ENCODE measurements at places on chromosomes 13 and 19. TPM values are rescaled to one million over a fixed set of nuclear protein-coding genes. Genes with fewer than 3 reads are reported as not detected.

GRCh38 chr19:29887442-29887855 lies 54.6 kb upstream of the URI1 start:
- DNase-seq = peak; percentile 8

- no peak for DNase-seq
These were observed 94.7 kb upstream of the PRR20A start for GRCh38 chr13:57045826-57046546.

- DNase-seq = no peak
These were observed 4.8 kb downstream of the LILRB5 start for GRCh38 chr19:54252243-54252642.

- DNase-seq = peak; percentile 48
These were observed 162.4 kb downstream of the DCT start for GRCh38 chr13:94317063-94317491.

DNA sequence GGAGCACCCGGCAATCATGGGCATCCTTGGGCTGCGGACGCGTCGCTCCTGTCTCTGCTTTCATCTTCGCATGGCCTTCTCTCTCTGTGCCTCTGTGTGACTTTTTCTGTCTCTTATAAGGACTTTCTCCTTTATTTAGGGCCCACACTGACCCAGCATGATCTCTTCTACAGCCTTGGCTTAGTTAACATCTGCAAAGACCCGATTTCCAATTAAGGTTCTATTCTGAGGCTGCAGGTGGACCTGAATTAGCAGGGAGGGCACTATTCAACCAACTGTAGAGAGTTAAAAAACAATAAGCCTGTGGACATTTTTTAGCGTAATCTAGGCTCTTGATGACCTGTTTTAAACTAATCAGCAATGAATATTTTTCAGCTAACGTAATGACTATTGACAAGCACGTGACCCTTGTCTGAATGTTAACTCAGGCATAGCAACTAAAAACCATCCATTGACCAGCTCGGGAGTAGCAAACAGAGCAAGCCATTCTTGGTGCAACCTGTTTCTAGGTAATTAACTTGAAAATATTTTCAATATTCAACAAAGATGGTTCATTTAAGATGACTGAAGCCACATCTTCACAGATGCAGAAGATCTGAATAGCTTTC lies 15.2 kb downstream of the F10 start:
- DNase-seq = no peak

- no peak for DNase-seq
These were observed 14.6 kb downstream of the MPND start for GRCh38 chr19:4357921-4358326.

DNA sequence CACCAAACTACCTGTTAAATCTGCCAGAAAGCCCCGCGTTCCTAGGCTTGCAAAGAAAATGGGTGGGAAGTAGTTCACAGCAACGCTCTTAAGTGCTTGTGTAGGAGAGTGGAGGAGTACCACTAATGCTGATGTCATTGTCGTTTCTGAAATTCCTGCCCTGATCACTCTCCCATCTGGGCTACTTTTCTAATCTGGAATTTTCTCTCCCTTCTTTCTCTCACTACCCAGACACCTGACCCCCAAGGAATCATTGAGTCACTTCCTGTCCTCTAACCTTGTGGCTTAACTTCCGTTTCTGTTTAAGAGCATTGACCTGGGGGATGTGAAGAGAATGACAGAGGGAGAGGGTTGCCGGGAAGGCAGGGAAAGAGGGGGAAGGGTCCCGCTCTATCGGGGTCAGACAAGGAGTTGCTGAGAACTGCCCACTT lies 98.7 kb downstream of the STARD13 start:
- no peak for DNase-seq

DNA sequence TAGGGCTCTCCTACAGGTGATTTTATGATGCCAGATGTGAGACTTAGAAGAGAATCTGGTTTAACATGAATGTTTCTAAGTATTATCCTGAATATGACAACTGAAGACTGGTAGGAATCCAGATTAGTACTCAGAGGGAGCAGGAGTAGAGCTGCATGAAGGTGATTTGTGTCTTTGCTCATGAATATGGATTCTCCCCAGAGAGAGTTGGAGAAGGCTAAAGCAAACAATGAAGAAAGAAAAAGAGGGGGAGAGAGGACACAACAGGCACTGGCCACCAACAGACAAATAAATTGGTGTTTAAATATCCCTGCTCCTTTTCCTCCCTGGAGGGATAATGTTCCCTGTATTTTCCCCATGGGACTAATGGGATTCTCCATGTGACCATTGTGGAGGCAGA lies 427.0 kb upstream of the KLF12 start:
- DNase-seq = no peak

DNA sequence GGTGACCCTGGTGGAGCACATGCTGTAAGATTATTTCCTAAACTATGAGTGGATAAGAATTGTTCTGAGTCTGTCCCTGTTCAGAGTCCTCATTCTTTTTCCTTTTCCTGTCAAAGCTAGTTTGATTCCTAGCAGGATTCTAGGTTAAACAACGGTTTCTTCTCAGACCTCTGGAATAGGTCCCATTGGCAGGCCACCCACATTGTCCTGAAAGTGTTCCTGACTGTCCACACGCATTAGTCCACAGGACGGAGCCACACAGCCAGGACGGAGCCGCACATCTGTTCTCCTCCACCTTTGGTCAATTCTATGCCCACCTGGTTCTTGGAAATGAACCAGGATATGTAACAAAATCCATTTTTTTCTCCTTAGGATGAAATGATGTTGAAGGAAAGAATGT lies 46.1 kb downstream of the ANKRD10 start:
- no peak for DNase-seq

DNA sequence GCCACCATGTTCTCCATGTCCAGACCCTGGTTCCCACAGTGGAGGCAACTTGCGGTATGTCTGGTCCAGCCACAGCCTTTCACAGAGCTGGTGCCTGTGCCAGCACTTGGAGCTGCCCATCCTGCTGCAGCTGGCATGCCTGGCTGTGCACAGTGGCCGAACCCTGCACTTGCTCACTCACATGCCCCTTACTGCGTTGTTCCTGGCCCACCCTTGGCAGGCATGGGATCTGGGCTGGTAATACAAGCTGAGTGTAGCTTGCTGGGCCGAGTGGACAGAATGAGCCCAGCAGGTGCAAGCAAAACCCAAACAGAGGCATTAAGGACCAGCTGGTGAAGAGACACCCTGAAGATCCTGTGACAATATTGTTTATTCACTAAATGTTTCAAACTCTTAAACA lies 583.9 kb upstream of the SLITRK6 start:
- no peak for DNase-seq

DNA sequence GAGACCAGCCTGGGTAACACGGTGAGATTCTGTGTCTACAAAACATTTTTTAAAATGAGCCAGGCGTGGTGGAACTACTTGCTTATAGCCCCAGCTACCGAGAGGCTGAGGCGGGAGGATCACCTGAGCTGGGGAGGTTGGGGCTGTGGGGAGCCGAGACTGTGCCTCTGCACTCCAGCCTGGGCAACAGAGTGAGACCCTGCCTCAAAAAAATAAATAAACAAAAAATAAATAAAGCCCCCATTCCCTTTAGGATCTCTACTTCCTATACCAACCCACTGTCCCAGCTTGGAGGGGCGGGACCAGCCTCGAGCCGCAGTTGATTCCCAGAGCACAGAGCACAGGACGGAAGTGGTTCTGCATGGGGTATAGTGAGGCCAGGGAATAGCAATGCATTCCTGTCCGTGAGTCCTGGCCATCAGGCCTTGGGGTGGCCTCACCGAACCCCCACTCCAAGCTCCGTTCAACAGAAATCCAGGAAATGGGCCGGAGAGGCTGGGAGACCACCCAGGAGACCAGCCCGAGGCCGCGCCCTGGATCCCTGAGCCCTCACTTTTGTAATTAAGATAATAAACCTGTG lies 4.9 kb upstream of the PTBP1 start:
- DNase-seq = no peak

- no peak for DNase-seq
These were observed 412 bp downstream of the IRS2 start for GRCh38 chr13:109785892-109786450.

GRCh38 chr19:32458500-32459123 lies 53.0 kb downstream of the DPY19L3 start:
- no peak for DNase-seq

- no peak for DNase-seq
These were observed 9.4 kb downstream of the ZNF784 start for GRCh38 chr19:55614711-55615542.

GRCh38 chr19:40381321-40381720 lies 8.7 kb downstream of the HIPK4 start:
- DNase-seq = no peak

DNA sequence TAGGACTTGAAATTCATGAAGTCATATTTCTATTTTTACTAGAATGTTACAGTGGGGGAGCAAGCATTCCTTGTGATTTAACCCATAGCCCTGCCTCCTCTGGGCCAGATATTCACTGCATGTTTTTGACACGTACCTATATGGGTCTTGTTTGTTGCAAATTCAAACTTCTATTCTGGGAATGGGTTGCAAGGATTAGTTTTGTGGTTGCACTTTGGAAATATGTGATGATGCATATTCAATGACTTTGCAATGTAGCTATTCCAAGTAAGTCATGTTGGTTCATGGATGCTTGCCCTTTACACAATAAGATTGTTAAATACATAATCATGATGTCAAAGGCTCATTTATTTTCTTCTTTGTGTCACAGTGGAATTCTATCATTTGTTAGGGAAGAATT lies 440.8 kb downstream of the TDRD3 start:
- no peak for DNase-seq

DNA sequence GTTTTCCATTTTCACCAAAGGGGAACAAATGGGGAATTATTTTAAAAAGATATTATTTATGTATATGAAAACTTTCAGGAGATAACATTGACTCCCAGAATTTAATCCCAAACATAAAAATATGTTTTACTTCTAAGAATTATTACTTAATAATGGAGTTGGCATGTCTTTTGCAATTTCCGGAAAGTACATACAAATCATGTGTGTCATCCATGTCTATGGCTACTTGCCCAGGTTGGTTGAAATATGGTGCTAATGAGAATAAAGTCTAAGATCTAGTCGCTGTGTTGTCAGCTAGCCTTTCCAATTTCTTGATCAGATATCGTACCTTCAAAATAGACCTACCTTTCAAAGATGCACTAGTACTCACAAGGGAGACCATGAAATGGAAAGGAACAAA lies 1003.2 kb upstream of the PCDH20 start:
- no peak for DNase-seq

DNA sequence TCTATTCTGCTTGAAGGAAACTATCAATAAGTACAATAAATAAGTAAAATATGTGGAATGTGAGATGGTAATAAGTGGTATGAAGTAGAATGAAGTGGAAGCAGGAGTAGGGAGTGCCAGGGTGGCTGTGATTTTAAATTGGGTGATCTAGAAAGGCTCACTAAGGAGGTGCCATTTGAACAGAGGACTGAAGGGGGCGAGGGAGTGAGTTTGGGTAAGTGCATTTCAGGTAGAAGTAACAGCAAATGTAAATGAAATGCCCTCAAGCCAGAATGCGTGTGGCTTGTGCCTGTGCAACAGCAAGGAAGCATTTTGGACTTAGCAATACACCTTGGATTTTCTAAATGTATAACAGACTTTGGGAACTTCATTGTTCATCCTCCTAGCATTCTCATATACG lies 77.1 kb downstream of the CCNA1 start:
- DNase-seq = no peak

- DNase-seq = peak; percentile 80
These were observed 47.5 kb downstream of the SPATA13 start for GRCh38 chr13:24207841-24208667.

GRCh38 chr13:25836574-25837336 lies 215.1 kb downstream of the SHISA2 start:
- no peak for DNase-seq

DNA sequence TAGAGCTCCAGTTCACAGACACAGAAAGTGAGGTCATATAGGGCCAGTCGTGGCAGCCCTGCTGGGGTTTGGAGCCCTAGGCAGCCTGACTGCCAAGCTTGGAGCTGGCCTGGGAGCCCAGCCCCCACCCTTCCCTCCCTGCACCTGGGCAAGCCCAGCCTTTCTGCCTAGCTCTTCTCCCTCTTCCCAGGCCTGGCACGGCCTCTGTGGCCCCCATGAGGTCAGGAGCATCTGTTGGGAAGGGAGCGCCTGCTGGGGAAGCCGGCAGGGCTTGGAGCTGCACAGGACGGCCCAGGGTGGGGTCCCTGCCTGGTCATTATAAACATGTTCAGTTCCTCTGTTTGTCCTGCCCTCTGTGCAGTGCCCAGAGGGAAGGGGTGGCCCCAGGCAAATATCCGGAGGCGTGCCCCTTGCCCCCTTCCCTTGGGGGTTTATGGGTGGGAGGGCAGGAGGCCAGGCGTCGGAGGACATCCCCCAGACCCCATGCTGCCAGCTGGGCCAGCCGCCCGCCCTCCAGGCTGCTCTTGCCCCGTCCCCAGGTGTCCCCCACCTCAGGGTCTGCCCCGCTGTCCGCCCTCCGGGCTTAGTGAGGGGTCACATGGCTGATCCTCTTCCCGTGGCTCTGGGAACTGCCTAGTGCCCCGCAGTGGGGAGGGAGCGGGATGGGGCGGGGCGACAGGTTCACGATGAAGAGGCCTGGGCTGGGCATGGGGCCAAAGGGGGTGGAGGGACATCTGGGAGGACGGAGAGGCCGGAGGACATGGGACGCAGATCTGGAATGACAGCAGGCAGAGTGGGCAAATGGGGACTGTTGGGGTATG lies 30.0 kb upstream of the NCCRP1 start:
- DNase-seq = no peak

DNA sequence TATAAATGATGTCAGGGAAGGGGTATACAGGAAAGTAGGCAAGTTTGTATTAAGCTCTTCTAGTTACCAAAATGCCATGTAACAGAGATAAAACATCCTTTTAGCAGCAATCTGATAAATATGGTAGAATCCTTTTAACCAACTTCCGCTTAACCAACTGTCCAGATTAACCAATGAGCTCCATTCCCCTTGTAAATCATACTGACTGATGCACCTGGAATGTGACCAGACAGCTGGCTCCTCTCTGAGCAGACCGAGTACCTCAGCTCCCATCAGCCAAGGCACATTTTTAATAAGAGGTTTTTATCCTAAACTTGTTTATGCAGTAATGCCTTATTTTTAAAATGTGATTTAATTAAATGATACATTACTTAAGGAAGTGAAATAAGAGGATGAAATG lies 66.4 kb downstream of the KLF12 start:
- DNase-seq = no peak

- no peak for DNase-seq
These were observed 593.8 kb downstream of the OLFM4 start for GRCh38 chr13:53622456-53622855.

C19orf33 gene
- total RNA-seq = not detected

CNFN gene
- 0.56 TPM for total RNA-seq

TMEM86B gene
- 2.9 TPM for total RNA-seq

PSG4 gene
- 0.67 TPM for total RNA-seq

ZNF552 gene
- 4.2 TPM for total RNA-seq

LILRB1 gene
- total RNA-seq = not detected

IL27RA gene
- 5.2 TPM for total RNA-seq

ZNF132 gene
- 4.6 TPM for total RNA-seq

KEAP1 gene
- 58.9 TPM for total RNA-seq

CBY2 gene
- not detected for total RNA-seq

Data from HFFc6 (cell line).